ENCODE measurements at places on chromosomes 3 and 15.

GRCh38 chr3:128410669-128411573 lies 55.8 kb downstream of the DNAJB8 start:
- no peak for DNase-seq

DNA sequence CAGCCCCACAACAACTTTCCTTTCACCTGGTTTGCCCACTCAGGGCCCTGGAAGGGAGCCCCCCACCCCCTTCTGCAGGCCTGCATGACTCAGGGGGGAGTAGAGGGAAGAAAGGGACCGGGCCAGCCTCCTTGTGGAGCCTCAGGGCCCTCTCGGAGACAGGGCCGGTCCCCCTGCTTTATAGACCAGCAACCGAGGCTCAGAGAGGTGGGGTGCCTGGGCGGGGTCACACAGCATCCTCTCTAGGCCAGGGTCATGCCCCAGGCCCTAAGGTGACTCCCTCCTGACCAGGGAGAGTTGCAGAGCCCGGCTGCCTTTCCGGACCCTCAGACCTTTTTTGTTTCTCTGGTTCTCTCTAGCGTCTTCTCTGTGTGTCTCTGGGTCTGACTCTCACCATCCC lies 211.3 kb downstream of the TBC1D2B start:
- DNase-seq = no peak

DNA sequence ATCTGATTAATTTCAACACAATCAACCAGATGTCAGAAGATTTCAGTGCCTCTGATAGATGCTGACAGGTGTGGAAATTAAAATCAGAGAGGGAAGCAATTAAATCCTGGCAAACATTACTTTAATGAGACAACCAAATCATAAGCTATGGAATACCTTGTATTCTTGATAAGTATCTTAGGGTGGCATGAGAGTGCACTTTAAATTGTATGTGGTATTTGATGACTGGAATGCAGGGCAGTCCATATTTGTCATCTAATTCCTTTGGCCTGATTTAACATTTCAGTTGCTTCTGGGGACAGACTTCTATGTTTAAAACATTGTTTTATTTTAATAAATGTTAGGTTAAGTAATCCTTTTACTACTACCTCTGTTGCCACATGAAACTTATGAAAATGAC lies 184.1 kb downstream of the LPP start:
- no peak for DNase-seq

DNA sequence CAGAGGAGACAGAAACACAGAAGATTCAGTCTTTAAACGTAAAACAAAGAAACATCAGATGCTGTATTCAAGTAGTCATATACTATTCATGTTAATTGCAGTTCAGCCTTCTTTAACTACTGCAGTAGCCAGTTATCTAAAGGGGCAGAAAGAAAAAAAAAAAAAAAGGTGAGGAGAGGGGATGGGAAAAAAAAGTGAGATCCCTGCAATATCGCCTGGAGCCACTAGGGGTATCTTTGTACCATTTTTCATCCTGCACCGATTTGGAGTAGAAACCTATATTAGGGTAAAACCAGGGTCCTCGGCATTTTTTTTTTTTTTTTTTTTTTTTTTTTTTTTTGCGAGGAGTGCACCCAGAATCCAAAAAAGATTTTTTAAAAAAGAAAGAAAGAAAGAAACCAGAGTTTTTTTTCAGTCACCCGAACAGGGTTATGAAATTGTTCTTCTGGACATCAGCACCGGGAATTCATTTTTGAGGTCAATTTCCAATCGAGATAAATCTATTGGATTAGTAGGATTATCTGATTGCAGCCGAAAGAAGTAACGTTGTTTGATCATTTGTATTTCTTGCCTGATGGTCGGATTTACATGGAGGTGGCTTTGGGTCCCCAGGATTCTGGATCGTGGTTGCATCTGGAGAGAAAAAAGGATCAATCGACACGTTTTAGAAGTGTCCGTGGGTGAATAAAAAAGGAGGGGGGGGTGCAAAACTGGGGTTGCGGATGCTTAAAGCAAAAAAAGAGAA lies 186.7 kb downstream of the NLGN1 start:
- no peak for DNase-seq

GRCh38 chr3:52897130-52898122 lies at the start of gene STIMATE:
TSS of gene STIMATE (minus strand) at chr3:52897548. CDS start at chr3:52897450, 98 bp downstream.
- DNase-seq = peak; percentile 94

GRCh38 chr3:89025185-89025584 lies 82.2 kb upstream of the EPHA3 start:
- DNase-seq = no peak

- DNase-seq = no peak
These were observed 399.8 kb downstream of the SHQ1 start for GRCh38 chr3:72448375-72448823.

DNA sequence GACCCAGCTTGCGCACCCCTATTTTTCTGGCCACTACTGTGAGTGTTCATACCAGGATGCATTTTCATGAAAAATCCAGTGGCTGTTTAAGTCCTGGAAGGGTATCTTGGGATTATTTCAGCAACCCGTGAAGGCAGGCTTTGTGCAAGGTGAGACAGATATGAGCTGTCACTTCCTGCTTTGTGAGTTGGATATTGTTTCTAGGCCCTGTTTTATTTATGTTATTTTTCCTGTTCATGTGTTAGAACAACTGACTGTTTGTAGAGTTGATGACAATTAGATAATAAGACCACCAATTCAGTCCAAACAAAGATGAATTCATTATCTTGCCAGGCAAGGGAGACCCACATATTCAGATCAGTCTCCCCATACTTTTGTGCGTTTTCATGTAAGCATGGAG lies 42.5 kb downstream of the ZBTB38 start:
- no peak for DNase-seq

- no peak for DNase-seq
These were observed 61.8 kb downstream of the SLC7A14 start for GRCh38 chr3:170524073-170524472.

GRCh38 chr3:31331278-31331677 lies 201.4 kb upstream of the STT3B start:
- no peak for DNase-seq

GRCh38 chr3:99287876-99288275 lies 350.5 kb upstream of the COL8A1 start:
- no peak for DNase-seq

Data from osteocyte (in vitro differentiated cells).